ENCODE measurements at places on chromosomes 16 and 17.

DNA sequence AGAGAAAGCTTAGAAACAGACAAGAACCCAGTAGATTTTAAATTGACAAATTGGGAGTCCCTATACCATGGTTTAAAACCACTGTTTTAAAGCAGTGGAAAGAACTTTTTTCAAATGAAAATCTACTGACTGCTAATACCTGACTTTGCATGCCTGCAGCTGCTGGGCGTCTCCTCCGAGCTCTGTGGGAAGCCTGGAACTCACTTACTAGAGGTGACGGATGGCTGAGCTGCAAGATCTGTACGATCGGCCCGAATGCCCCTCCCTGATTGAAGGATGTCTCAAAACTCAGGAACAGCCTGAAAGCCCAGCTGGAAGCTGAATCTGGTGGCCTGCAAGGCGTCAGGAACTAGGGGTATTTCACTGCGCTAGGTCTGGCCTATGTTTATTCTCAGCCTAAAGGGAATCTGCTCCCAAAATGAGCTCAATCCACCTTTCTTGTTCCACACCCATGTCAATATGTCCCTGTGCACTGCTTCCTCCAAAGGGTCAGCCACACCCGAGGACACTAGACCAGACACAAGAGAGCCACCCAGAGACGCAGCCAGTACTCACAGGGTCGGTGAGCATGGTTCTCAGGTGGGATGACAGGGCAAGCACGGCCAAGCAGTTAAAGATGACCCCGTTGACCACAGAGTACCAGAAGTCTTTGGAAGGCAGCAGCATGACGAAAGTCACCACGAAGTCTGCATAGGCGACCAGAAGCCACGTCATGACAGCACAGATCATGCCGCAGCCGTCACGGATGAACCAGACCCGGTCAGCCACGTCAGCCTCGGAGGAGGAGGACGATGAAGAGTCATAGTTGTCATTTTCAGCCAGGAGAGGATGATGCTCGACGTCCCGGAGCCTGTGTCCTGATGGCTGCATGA lies 21.4 kb downstream of the ZDHHC7 start:
- no peak for DNase-seq

DNA sequence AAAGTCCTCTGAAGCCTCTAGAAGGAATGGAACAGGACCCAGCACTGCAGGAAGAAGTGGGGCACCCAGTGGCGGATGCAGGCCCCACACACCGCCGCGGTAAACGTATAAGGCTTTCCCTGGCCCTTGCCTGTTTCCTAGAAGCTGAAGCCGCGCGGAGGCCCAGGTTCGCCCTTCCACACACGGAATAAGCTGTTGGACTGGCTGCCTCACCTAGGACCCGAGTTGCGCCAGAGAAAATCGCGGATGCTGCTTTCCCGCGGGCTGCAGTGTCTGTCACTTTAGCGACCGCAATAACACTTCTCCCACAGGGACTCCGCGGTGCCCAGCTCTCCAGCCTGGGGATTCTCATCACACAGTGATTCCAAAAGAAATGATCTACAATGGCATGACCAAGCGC lies 1736.9 kb downstream of the TP53TG3F start:
- DNase-seq = no peak

GRCh38 chr17:17179371-17179827 lies 26.7 kb downstream of the PLD6 start:
- no peak for DNase-seq

DNA sequence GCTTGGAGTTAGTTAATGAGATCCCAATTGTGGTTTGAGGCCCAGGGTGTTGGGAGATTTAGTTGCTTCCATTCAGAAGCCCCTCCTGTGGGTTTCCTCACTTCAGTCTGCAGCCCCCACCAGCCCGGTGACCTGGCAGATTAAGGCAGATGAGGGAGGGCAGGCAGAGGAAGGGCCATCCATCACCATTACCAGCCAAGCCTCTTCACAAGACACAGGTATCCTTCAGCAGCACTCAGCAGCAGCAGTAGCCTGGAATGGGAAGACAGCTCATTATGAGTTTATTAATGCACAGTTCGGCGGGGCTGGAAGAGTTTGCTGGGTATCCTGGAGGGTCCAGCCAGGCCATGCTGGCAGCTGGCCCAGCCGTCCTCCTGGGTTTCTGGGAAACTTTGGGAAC lies 90.0 kb upstream of the GPRC5B start:
- no peak for DNase-seq

Measured in stimulated activated CD4-positive, alpha-beta T cell treated with anti-CD3 and anti-CD28 coated beads, Interleukin-2, amount 100 ng/mL, for 24 hours (primary cell).